Fibroblast of mammary gland (primary cell): ENCODE measurements at places on chromosomes 1 and 21.
A peak's percentile ranks its signal among the peaks of the same experiment; 100 is the strongest.

- DNase-seq = no peak
Observed at GRCh38 chr1:66778266-66778665, 22.8 kb downstream of the INSL5 start.

GRCh38 chr1:165137551-165138316 is 218.8 kb downstream of the LMX1A start:
- no peak for DNase-seq

- DNase-seq = no peak
Observed at GRCh38 chr21:31943561-31943960, 70.7 kb downstream of the HUNK start.

GRCh38 chr1:163273766-163274441 is 47.9 kb upstream of the NUF2 start:
- no peak for DNase-seq

DNA sequence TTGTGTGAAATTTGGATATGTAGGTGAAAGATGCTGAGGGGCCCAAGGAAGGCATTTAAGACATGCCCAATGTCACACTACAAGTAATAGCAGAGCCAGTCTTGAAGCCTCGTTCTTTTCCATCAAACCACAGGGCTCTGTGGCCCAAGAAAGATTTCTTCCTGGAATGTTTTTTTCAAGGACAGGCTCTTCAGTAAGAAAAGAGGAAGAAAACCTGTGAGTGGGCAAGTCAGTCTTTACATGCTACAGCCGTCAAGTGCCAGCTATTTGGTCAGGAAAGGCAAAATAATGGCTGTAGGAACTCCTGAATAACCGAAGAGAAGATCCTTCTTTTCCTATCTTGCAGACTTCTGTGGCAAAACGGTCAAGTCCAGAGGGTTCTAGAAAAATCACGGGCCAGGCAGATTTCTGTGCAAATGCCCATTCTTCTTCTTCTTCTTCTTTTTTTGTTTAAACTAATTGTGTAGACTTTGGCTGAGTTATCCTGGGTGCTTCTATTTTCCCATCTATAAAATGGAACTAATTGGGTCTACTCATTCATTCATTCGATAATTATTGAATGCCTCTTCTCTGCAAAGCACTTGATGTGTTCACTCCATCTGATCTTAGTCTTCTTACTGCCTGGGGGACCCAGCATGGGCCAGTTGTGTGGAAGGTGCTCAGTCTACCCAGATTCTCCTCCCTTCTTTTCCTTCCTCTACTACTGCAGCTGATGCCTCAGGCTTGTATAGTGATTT is 1.9 kb upstream of the ID3 start:
- no peak for DNase-seq

- no peak for DNase-seq
Observed at GRCh38 chr1:47865881-47866535, 131.2 kb downstream of the TRABD2B start.

DNA sequence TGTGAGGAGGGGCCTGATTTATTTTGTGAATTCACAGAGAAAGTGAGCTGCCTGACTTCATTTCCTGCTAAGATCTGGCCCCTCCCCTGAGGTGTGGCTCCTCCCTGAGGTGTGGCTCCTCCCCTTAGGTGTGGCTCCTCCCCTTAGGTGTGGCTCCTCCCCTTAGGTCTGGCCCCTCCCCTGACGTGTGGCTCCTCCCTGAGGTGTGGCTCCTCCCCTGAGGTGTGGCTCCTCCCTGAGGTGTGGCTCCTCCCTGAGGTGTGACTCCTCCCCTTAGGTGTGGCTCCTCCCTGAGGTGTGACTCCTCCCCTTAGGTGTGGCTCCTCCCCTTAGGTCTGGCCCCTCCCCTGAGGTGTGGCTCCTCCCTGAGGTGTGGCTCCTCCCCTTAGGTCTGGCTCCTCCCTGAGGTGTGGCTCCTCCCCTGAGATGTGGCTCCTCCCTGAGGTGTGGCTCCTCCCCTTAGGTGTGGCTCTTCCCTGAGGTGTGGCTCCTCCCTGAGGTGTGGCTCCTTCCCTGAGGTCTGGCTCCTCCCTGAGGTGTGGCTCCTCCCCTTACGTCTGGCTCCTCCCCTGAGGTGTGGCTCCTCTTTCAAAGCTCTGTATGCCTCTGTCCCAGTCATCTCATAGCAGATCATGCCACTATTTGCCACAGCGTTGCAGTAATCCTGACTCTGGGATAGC is 26.9 kb upstream of the LRRC3 start:
- no peak for DNase-seq

DNA sequence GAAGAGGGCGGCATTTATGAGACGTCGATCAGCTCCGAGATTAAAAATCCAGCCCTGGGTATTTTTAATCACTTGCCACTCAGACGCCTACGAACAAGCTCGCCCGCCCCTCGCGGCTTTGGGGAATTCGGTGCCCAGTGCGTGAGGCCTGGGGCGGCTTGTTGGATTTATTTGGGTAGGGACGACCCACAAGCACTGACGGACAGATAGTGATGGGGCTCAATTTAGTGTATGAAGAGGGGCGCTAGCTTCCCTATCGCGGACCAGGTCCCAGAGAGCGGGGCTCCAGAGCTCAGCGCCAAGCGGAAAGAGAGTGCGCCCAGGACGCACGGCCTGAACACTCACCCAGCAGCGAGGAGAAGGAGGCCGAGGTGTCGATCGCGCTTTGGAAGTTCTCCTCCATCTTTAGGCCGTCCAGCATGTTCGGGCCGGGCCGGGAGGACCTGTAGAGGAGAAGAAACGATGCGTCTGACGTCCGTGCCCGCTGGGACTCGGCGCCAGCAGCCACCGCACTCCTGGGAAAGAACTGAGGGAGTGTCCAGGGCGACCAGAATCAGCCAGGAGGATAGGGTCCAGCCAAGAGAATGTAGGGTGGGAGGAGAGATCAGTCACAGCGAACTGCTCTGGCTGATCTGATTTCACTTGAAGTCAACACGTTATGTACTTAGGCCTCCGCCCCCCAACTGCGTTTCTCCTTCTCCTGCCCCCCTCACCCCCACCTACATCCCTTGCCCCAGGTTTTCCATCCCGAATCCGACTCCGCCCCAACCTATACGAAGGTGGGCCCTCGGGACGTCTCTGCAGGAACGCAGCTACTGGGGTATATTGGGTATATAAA is 1.2 kb downstream of the LMX1A start:
- no peak for DNase-seq

GRCh38 chr21:10627316-10627863 is 106.0 kb downstream of the TPTE start:
- DNase-seq = no peak

DNA sequence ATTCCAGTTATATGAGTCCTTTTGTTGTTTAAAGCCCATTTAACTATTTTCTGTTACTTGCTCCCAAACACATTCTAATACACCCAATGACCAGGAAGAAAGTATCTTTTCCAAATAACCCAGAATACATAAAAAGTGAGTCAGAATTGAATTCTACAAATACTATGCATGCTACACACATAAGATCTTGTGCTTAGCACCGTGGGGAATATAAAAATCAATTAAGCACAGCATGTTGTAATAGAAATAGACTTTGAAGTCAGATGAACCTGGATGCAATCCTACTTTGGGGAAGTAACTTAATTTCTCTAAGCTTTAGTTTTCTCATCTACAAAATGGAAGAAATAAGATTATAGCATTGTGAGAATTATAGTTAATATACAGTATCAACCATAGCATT is 40.5 kb upstream of the MUTYH start:
- no peak for DNase-seq

DNA sequence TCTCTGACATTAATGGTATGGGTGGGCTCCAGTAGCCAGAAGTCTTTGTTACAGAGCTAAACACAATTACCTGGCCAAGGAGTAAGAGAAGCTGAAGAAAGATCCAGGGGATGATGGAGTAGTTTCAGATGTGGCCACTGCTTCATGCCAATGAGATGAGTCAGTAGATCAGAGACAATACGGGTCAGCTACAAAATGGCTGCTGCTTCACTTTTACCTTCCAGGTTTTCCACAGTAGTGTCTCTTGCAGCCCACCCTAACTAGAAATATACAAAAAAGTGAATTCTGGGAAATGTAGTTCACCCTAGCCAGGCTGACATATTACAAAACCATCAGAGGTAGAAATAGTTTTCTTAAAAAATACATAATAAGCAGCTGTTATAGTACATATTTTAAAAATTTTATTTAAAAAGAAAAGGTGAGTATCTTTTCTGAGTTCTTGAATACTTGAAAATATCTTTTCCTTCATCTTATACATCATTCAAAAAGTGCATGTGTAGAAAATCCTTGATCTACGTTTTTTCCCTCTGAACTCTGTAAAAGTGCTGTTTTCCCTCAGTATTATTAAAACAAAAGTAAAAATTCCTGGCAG is 36.1 kb downstream of the LRIF1 start:
- peak; percentile 14 for DNase-seq

DNA sequence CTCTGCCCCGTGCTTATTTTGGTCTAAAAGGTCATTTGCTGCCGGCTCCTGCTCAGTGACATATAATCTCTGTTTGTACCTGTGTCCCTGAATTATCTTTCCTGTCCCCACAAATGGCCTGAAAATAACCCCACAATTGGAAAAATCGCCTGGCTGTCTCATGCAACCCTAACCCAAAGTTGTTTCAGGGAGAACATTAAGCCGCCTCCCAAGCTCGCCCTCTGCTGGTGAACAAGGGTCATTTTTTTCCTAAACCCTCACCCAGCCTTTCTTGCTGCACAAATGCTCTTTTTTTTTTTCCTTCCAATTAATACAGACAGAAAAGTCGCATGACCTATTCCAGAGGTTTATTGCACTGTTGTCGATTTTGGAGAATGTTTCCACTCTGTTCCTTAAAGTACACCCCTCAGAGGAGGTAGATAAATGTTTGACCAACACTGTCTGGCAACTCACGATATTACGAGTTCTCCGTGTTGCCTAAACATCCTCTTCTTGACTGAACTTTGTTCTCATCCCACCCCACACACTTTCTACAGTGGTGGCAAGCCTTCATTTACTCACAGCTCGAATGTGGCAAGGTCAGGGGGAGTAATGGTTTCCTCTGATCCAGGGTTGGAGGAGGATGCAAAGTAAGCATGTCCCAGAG is 148.7 kb downstream of the ZZZ3 start:
- DNase-seq = peak; percentile 79

- no peak for DNase-seq
Observed at GRCh38 chr1:229854620-229855019, 212.4 kb upstream of the GALNT2 start.

DNA sequence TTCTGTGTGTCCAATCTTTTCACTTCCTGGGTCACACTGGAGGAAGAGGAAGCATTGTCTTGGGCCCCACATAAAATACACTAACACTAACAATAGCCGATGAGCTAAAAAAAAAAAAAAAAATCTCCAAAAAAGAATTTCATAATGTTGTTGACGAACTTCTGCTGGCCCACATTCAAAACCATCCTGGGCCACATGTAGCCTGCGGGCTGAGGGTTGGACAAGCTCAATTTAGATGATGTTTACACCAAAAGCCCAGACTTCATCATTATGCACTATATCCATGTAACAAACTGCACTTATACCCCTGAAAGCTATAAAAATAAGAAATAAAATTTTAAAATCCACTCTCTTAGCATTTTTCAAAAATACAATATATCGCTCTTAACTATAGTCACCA is 187.8 kb upstream of the PTBP2 start:
- no peak for DNase-seq

GRCh38 chr1:87560601-87561360 is 232.1 kb downstream of the LMO4 start:
- no peak for DNase-seq

DNA sequence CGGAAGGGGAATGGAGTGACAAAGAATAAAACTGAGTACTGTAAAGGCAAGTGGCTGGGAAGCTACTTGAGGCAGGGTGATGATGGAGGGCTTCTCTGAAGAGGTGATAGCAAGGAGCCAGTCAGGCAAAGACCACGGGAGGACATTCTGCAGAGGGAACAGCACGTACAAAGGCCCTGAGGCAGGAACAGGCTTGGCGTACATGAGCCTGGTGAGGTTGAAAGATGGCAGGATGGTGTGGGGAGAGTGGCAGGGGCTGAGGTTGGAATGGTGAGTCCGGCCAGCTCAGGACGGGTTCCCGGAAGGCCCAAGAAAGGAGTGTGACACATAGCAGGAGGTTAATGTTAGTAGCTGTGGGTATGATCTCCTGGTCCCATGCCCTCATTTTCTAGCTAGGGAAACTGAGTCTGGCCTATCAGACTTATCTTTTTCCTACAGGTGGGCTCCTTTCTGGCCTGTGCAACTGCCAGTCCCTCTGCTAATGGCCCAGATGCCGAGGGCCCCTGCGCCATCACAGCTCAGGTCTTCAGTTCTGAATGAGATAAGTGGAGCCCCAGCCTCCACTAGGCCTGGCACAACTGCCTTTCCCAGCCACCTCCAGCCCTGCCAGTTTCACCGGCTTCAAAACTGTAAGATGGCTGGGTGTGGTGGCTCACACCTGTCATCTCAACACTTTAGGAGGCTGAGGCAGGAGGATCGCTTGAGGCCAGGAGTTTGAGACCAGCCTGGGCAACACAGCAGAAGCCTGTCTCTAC is 87.0 kb downstream of the VWA5B1 start:
- no peak for DNase-seq

- DNase-seq = no peak
Observed at GRCh38 chr1:45621895-45622523, 1.8 kb downstream of the CCDC17 start.

DNA sequence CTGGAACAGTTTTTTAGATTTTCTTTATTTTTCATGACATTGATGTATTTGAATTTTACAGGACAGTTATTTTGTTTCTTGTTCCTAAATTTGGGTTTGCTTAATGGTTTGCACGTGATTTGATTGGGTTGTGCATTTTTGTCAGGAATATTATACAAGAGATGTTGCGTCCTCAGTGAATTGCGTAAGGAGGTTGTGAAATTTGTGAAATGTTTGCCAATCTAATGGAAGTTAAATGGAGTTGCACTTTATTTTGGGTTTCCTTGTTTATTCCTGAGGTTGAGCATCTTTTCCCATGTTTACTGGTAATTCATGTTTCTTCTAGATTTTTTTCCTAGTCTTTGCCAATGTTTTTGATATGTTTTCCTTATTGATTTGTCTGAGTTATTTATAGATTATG is 19.9 kb downstream of the ZNF648 start:
- peak; percentile 30 for DNase-seq

- DNase-seq = no peak
Observed at GRCh38 chr1:32533792-32534327, 5.4 kb upstream of the ZBTB8A start.

DNA sequence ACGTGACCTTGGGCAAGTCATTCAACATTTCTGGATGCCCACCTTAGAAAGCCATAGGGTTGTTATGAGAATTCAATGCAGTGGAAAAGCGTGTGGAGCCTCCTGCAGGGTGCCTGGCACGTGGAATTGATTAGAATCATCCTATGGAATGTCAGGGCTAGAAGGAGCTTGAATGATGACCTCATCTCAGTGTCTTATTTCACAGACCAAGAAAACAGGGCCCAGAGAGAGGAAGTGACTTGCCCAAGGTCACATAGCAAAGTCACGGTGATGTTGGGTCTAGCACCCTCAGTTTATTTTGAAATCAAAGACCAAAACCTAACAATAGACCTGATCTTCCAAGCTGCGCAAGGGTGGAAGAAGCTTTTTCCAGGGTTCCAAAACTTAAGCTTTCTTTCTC is 6.0 kb downstream of the TRABD2B start:
- DNase-seq = peak; percentile 83

- no peak for DNase-seq
Observed at GRCh38 chr1:21449906-21450305, 10.0 kb downstream of the NBPF3 start.

- DNase-seq = no peak
Observed at GRCh38 chr1:4169991-4170390, 269.9 kb upstream of the C1orf174 start.
